Karpas-422 (cell line): ENCODE measurements at places on chromosomes 7 and 10.

GRCh38 chr7:130423501-130424037, 17.2 kb downstream of the CEP41 start:
- DNase-seq, result no peak

- DNase-seq, result no peak
Observed at GRCh38 chr7:151851145-151851751, 25.7 kb downstream of the PRKAG2 start.

GRCh38 chr10:78415111-78415510, 381.4 kb downstream of the RPS24 start:
- DNase-seq, result no peak

DNA sequence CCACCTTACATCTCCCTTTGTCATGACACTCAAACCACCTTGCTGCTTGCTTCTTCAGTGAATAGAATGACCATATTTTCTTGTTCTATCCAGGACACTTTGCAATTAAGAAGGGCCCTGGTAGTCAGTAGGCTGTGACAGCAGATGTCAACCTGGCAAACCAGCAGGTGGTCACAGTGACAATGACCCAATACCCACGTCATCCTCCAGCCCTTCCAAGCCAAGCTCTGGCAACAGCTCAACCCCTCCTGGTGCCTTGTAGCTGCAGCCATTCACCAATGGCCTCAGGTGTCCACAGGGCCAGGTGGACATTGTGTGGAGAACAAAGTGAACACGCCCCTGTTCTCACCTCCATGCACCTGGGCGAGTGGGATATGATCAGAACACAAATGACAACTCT, 87.6 kb upstream of the MACROH2A2 start:
- no peak for DNase-seq

- DNase-seq, result no peak
Observed at GRCh38 chr10:118374404-118374803, 32.3 kb upstream of the FAM204A start.

DNA sequence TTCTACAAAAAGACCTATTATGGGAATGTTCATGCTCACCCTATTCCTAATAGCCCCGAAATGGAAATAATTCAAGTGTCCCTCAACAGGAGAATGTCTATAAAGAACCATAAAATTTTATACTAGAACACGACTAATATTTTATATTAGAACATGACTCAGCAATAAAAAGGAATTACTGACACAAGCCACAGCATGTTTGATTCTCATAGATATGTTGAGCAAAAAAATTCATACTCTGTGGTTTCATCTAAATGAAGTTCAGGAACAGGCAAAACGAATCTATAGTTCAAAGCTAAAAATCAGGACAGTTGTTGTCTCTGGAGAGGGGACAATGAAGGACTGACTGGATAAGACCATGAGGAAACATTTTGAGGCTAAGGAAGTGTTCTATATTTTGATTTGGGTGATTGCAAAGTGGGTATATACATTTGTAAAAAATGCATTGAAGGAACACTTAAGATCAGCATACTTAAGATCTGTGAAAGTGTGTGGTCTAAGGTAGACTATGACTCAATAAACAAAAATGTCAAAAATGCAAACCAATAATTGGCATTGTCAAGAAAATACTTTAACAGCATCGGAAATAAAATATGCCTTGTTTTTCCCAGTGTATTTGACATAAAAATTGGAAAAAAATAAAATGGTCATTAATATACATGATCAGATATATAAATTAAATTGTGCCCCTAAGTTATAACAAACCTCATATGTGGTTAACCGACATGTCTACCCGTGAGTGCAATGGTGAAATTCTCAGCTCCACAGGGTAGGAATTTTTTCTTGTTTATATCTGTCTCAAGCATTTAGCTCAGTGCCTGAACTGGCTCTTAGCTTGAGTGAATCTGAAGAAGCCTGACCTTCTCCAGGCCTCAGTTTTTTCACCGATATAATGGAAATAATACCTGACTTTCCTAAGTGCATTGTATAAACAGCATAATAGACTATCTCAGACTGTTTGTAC, 124.9 kb upstream of the CTTNBP2 start:
- no peak for DNase-seq
